ENCODE measurements at places on chromosomes 11 and 22.
A peak's percentile ranks its signal among the peaks of the same experiment; 100 is the strongest.

DNA sequence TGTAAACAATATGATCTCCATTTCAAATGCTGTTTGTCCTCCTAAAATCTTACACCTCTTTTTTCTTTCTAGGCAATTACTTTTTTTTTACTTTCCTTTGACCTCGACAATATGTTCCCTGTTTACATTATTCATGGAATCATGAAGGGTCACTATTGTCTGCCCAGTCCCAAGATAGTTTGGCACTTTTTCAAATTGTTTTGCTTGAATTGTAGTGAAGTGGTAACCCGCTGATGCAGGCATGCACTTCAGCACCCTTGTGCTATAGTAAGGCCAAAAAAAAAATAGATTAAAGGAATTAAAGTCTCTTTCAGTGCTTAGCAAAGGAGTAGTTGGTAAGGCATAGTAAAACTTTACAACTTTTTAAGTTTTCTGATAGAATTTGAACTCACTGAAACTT, 90.9 kb downstream of the PAX6 start:
- no peak for DNase-seq

- DNase-seq, result no peak
Observed at GRCh38 chr11:65448418-65449105, 26.0 kb downstream of the NEAT1 start.

- no peak for DNase-seq
Observed at GRCh38 chr11:44199816-44200215, 104.3 kb downstream of the EXT2 start.

DNA sequence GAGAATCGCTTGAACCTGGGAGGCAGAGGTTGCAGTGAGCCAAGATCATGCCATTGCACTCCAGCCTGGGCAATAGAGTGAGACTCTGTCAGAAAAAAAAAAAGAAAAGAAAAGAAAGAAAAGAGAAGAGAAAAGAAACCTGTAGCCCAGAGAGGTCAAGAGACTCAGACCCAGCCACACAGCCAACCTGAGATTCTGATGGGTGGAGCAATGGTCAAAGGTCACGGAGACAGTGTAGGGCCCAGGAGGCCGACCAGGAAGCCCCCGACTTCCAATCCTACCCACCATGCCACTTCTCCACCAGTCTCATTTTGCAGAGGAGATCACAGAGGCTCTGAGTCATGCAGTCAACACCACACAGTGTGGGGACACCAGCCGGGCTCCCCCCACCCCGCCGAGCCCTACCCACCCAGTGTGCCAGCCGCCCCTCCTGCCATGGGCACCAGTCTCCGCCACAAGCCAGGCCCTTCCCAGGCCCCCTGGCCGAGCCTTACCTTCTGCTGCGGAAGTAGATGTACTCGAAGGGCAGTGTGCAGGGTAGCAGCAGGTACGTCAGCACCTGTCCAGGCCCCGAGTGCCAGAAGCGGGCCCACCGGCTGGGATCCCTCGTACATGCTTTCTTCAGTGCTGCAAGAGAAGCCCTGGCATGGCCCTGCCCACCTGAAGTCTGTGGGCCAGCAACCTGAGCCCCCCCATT, 7.9 kb downstream of the PNPLA5 start:
- DNase-seq, result no peak

DNA sequence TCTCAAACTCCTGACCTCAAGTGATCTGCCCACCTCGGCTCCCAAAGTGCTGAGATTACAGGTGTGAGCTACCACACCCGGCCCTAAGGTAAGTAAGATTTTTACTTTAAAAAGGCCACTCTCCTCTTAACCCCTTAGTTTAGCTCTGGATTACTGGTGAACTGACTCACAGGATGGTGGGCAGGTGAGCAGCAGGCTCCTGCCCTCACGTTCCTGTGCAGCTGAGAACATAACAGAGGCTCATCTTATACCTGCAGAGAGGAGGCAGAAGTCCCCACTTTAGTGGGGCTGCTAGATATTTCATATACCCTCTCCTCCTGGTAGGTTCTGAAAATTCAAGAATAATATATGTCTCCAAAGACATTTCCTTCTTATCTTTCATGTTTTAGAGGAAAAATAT, 17.1 kb upstream of the SERPIND1 start:
- DNase-seq, result no peak

GRCh38 chr22:45579306-45579705, 76.6 kb downstream of the FBLN1 start:
- no peak for DNase-seq

DNA sequence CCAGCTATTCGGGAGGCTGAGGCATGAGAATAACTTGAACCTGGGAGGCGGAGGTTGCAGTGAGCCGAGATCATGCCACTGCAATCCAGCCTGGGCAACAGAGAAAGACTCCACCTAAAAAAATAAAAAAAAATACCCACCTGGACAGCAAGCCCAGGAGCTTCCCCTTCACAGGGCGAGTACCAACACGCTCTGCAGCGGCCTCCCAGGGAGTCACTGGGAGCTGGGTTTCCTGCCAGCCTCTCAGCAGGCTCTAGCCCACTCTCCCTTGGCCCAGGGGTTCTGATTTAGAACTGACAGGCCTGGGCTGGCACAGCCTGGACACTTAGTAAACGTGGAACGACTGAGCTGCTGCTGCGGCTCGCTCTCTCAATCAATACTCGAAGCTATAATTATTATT, 2.0 kb upstream of the CABP7 start:
- no peak for DNase-seq

- no peak for DNase-seq
Observed at GRCh38 chr11:131580476-131580875, 210.1 kb downstream of the NTM start.

DNA sequence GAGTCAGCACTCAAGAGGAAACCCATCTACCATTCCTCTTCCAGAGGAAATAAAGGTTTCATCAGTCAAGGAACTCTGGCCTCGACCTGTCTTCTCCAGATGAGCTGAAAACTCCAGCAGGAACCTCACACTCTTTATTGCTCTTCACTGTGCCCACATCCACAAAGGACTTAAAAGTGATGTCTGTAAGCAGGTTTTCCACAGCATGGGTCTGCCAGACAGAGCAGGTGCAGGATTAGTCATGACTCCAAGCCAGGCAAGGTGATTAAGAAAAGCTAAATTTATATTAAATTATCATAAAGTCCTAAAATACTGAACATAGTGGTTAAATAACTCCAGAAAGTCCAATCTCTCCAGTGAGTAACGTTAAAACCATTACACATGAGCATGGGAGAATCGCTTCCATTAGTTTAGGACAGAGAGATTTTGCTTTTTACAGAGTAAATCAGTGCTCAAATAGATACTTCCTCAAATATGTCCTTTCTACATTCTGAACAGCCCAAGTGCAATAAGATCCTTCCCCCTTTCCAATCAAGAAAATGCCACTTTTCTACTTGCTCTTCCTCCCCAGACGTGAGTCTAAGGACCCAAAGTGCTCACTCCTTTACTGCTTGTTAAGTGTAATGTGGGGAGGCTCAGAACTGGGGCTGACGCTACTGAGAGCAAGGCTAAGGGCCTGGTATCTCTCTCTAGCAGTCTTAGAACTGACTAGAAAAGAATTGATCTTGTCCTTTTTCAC, 10.7 kb upstream of the CKAP5 start:
- no peak for DNase-seq

DNA sequence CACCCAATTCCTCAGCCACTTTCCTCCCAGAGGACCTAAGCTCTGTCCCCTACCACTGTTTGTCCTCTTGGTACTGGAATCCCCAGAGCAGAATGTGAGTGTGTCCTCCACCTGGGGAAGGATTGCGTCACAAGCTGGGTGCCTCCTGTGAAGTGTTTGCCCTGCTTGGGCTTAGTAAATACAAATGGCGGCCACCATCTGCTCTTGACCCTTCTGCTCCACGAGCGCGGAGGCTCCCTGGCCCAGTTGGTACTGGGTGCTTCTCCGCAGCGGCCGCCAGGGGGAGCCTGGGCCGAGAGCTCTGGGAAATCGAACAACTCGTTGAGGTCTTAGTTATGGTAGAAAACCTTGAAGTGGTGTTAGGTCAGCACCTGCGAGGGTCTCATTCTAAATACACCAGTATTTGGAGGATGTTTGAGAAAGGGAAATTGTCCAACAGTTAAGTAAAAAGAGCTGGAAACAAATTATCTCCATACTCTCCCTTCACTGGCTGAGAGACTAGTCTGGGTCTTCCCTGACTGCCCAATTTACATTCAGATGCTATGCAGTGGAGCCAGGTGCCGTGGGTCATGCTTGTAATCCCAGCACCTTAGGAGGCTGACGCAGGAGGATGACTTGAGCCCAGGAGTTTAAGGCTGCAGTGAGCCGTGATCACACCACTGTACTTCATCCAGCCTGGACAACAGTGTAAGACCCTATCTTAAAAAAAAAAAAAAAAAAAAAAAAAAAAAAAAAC, 74.6 kb upstream of the TEAD1 start:
- peak; percentile 12 for DNase-seq

GRCh38 chr11:26704249-26704648, 17.6 kb downstream of the SLC5A12 start:
- no peak for DNase-seq

GRCh38 chr11:95284057-95285052, 53.4 kb upstream of the SESN3 start:
- DNase-seq, result no peak

GRCh38 chr11:6746086-6746618, 25.6 kb downstream of the OR2AG2 start:
- peak; percentile 24 for DNase-seq

Data from effector memory CD8-positive, alpha-beta T cell (primary cell).